T-helper 22 cell (primary cell): ENCODE measurements at places on chromosomes 4 and X.

DNA sequence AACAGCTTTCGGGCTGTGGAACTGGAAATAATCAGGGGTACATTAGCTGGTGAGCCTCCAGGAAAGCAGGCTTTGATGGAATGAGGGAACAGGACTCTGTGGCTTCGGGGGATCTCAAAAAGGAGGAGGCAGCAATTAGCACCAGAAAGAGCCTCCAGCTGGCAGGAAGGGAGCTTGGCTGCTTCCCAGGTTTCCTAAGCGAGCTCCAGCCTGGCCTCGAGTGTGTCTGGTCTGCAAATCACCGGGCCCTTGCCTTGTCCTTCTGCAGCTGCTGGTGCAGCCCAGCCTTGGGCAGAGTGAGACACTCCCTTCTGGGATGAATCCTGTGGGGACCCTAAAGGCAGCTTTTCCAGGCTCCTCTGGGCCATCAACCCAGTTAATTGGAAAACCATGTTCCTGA is 10.7 kb upstream of the PDHA1 start:
- DNase-seq = no peak

- DNase-seq = no peak
Observed at GRCh38 chrX:15242899-15243555, 26.9 kb downstream of the ASB9 start.

DNA sequence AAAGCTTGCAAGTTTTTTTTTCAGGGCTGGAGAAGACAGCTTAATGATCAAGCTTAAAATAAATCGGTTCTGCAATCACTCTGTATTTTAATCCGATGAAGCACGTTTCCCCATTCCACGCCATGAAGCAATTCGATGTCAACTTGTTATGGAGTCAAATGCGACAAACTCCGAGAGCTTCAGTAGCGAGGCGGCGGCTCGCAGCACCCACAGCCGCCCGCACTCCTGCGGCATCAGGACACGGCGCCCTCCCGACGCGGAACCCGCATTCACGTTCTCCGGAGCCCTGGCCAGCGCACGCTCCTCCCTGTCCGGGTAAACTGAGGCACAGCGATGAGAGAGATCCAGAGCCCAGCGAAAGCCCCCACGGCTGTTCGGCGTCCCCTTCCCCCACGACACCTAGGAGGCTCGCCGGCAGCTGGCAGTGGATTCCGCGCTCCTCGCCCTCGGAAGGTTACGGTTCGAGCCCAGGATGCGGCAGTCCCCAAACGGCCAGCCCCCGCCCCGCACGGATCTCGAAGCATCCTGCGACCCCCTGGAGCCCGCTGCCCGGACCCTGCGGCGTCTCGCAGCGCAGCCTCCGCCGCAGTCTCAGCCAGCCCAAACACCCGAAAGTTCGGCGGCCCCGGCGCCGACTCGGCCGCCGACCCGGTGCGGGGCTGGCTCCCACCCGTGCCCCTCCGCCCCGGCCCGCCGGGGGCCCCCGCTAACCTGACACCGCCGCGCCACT is 507 bp downstream of the MFAP3L start:
- no peak for DNase-seq

GRCh38 chr4:140924761-140925392 is 168.7 kb upstream of the TBC1D9 start:
- no peak for DNase-seq

DNA sequence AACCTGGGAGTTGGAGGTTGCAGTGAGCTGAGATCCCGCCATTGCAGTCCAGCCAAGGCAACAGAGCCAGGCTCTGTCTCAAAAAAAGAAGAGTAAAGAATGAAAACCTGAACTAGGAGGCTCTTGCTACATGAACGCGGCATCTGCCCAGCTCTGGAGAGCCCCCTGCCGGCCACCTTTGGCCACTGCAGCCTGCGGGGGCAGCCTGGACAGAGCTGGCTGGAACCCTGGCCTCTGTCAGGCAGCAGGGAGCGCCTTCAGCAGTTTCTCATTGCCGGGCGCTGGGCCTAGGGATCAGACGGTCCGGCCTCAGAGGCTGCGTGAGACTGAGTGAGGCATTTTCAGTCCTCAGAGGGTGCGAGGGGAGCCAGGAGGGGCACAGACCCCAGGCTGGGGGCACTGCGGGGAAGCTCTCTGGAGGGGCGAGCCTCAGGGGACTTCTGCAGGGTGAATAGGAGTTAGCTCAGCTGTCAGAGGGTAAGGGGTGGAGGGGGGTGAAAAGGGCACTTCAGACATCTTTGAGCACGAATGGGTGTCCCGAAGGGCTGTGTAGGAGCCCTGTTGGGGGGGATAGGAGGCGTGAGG is 17.5 kb downstream of the DOK7 start:
- DNase-seq = no peak
